ENCODE measurements at places on chromosomes 3 and 15.
A peak's percentile ranks its signal among the peaks of the same experiment; 100 is the strongest.

GRCh38 chr15:34318277-34319079 is 19.1 kb downstream of the SLC12A6 start:
- DNase-seq = no peak

DNA sequence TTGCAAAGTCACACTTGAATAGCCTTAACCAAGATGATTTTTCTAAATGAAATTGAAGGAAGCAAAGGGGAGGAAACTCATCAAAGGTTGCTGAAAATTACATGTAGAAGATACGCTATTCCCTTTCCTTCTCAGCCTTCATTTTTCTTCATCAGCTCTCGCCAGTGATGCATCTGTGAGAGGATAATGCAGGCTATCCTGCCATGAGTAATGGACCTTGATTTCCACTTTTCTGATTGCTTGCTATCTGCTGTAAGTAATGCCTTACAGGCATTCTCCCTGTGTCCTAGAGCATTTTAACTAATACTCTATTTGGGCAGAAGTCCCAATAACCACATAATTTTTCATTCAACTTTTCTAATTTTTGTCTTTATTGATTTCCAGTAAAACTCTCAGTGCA is 162.6 kb downstream of the BBX start:
- no peak for DNase-seq

DNA sequence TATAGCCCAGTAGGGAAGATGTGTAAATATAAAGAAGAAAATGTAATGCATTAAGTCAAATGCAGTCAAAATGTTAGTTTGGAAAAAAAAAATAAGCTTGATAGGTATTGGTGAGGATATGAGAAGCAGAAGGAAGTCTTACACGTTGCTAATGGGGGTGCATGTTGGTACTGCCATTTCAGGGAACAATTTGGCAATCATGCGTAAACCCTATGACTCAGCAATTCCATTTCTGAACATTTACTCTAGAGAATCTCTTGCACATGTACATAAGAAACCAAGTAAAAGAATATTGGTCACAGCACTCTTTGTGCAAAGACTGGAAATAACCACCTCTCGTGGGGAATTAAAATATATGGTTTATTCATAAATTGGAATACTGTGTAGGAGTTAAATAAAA is 35.5 kb upstream of the TIMP4 start:
- peak; percentile 89 for DNase-seq

GRCh38 chr3:173933113-173933512 is 535.6 kb downstream of the NLGN1 start:
- DNase-seq = no peak

GRCh38 chr15:48451736-48452135 is 120.5 kb downstream of the DUT start:
- DNase-seq = no peak

GRCh38 chr3:99049164-99049563 is 147.7 kb upstream of the DCBLD2 start:
- no peak for DNase-seq

DNA sequence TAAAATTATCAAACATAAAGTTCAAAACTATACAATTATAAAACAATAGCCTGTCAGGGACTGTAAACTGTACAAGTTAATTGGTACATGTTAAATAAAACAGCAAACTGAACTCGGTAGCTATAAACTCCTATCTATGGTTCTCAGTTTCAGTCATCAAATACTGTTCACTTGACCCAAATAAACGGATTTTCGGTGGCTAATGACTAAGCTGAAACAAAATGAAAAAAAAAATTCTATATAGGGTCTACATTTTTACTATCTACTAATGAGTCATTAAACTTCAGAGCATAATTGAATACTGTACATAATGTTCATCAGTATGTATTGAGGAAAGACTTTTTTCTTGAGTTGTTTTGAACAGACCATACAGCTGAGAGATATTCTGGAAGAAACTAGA is 6.6 kb downstream of the PROK2 start:
- no peak for DNase-seq

DNA sequence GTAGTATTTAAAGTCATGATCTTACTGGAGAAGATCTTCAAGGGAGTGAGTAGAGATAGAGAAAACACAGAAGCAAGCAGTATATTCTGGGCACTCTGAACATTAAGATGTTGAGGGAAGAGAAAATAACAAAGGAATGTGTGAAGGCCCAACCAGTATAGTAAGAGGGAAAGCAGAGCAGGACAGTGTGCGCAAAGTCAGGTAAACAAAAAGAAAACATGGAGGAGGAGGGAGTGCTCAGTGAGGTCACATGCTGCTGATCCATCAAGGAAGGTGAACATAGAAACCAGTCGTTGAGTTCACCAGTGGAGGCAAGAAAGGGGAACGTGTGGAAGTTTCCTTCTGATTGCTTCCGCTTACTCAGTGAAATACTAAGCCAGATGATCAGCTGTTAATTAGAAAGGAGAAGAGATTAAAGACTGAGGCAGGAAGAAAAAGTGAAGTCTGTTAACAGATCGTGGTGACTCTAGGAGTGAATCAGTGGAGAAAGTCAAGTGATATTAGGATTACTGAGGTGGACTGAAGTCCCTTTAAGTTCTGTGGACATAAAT is 47.2 kb downstream of the OPA1 start:
- DNase-seq = no peak

GRCh38 chr3:126998728-126999127 is 15.8 kb downstream of the PLXNA1 start:
- DNase-seq = no peak
